Activated CD4-positive, alpha-beta T cell treated with anti-CD3 and anti-CD28 coated beads for 36 hours (primary cell): ENCODE measurements at places on chromosomes 13 and 19. TPM values are rescaled to one million over a fixed set of nuclear protein-coding genes. Genes with fewer than 3 reads are reported as not detected.

DNA sequence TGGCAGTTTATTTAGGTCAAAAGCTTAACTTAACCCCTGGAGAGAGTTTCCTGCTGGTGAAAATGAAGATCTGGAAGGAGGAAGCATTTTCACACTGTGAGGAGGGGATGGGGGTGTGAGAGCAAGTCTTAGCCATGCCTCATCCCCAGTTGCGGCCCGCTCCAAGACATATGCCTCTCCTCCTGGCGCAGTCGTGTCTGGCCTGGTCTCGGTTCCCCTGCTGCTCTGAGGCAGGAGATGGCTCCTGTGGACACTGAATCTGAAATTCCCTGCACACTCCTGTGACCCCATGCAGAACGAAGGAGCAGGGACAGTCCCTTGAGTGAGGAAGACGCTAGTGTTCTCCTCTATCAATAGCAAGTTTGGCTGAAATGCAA, 360 bp upstream of the ZNF69 start:
- peaks cover 20% of the 10 kb centered on the region for H3K4me1 ChIP-seq
- DNase-seq: no peak
- H3K27me3 ChIP-seq: no peaks in the 10 kb centered on the region
- H3K4me3 ChIP-seq: peak overlapping the region; percentile 83
- no peak overlapping the region for H3K27ac ChIP-seq

GRCh38 chr19:41529484-41530183, 46.3 kb upstream of the CEACAM21 start:
- H3K4me1 ChIP-seq: peaks cover 43% of the 10 kb centered on the region
- H3K36me3 ChIP-seq: peaks cover 14% of the 10 kb centered on the region
- H3K27me3 ChIP-seq: peaks cover 4% of the 10 kb centered on the region
- DNase-seq: no peak

DNA sequence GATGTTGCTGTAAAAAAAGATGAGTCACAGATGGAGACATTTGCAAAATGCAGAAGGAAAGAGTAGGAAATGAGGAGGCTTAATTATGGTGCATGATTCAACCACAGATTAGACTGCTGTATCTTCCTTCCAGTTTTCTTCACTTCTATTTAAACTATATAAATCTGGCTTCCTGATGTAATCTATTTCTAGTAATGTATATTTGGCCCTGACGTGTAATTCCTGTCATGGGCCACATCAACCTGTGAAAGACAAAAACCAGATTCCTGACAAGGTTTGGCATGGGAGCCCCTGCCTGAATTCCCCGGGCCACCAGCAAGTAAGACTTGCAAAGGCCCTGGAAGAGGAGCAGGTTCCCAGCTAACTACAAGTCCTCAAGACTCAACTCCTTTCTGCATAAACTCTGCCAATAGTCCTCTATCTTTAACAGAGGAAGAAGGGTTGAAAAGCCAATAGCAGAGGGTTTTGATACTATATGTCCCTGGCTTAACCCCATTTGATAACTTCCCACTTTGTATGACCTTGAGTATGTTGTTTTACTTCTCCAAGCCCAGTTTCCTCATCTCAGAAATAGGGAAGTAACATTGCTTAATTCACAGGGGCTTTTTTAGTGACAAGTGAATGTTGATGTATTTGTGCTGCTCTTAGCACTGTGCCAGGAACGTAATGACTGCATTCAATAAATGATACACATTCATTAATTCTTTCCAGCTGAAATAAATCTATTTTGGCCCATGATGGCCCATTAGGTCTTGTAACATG, 172.7 kb downstream of the SPRY2 start:
- peaks cover 3% of the 10 kb centered on the region for H3K4me1 ChIP-seq
- no peaks in the 10 kb centered on the region for H3K36me3 ChIP-seq
- H3K27ac ChIP-seq: no peak overlapping the region
- no peaks in the 10 kb centered on the region for H3K27me3 ChIP-seq

GRCh38 chr19:55386493-55386971, 800 bp downstream of the RPL28 start:
- peaks cover 49% of the 10 kb centered on the region for H3K4me1 ChIP-seq
- H3K27ac ChIP-seq: peak overlapping the region; percentile 98
- DNase-seq: peak; percentile 59
- no peaks in the 10 kb centered on the region for H3K27me3 ChIP-seq
- peak overlapping the region; percentile 89 for H3K4me3 ChIP-seq
- H3K36me3 ChIP-seq: peaks cover 59% of the 10 kb centered on the region

DNA sequence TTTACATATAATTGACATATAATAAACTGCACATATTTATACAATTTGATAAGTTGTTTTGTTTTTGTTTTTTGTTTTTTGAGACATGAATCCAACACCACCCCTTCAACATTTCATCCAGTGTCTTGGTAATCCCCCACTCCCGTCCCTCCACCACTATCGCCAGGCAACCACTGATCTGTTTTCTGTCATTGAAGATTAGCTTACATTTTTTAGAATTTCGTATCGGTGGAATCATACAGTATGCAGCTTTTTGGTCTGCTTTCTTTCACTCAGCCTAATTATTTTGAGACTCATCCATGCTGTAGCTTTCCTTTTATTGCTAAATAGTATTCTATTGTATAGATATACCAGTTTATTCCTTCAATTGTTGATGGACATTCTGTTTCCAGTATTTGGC, 94.1 kb upstream of the FRY start:
- no peaks in the 10 kb centered on the region for H3K27me3 ChIP-seq
- DNase-seq: no peak
- no peak overlapping the region for H3K27ac ChIP-seq
- no peaks in the 10 kb centered on the region for H3K36me3 ChIP-seq
- H3K4me1 ChIP-seq: no peaks in the 10 kb centered on the region
- no peak overlapping the region for H3K4me3 ChIP-seq

GRCh38 chr19:10514211-10515145, 2.8 kb downstream of the S1PR5 start:
- no peak overlapping the region for H3K4me3 ChIP-seq
- no peak overlapping the region for H3K27ac ChIP-seq
- peaks cover 24% of the 10 kb centered on the region for H3K4me1 ChIP-seq

- no peak for DNase-seq
- no peak overlapping the region for H3K4me3 ChIP-seq
- H3K27ac ChIP-seq: no peak overlapping the region
- H3K36me3 ChIP-seq: no peaks in the 10 kb centered on the region
- H3K4me1 ChIP-seq: peaks cover 2% of the 10 kb centered on the region
Observed at GRCh38 chr13:98648686-98649085, 71.8 kb upstream of the STK24 start.

GRCh38 chr19:5826531-5827341, 12.8 kb downstream of the FUT6 start:
- H3K36me3 ChIP-seq: no peaks in the 10 kb centered on the region
- peak; percentile 49 for DNase-seq
- H3K27ac ChIP-seq: peak overlapping the region; percentile 84
- H3K4me3 ChIP-seq: peak overlapping the region; percentile 92

DNA sequence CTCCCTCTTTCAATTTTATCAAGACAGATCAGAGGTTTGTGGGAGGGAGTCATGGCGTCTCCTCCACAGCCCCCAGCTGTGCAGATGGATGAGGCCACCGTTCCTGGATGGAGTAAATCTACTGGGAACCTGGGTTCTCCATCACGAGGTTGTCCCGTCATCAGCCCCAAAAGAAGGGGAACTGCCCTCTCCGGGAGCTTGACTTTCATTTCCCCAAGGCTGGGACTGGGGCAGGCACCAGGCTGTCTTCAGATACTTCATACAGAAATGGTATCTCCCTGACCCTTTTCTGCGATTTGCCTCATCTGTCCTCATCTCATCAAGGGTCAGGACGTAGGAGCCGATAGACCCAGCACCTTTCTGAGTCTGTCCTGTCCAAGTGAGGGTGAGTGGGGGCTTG, 9.8 kb downstream of the LILRB2 start:
- H3K27me3 ChIP-seq: peaks cover 26% of the 10 kb centered on the region
- H3K36me3 ChIP-seq: no peaks in the 10 kb centered on the region
- no peak for DNase-seq
- H3K4me3 ChIP-seq: no peak overlapping the region
- peaks cover 8% of the 10 kb centered on the region for H3K4me1 ChIP-seq
- H3K27ac ChIP-seq: no peak overlapping the region

DNA sequence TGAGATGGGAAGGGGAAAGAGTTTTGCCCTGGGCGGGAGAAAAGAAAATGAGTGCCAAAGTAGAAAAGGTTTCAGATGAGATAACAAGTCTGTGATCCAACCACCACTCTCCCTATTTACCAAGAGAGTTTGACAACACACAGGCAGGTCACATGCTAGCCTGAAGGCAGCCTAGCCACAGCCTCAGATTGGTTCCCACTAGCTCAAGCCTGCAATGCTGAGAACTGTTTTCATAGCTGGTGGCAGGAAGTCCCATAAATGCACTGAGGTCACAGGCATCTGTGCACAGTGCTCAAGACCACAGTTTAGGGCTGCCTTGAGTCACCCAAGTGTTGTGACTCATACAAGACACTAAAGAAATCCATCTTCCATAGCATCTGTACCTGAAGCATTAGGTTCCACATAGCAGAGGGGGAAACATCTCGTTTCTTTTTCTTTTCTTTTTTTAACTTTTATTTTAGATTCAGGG, 18.5 kb upstream of the POP4 start:
- peak; percentile 87 for DNase-seq
- peaks cover 30% of the 10 kb centered on the region for H3K4me1 ChIP-seq
- no peaks in the 10 kb centered on the region for H3K36me3 ChIP-seq
- H3K27me3 ChIP-seq: peaks cover 27% of the 10 kb centered on the region

GRCh38 chr13:84569366-84569765, 687.1 kb upstream of the SLITRK1 start:
- no peaks in the 10 kb centered on the region for H3K36me3 ChIP-seq
- no peak overlapping the region for H3K27ac ChIP-seq
- no peaks in the 10 kb centered on the region for H3K27me3 ChIP-seq
- no peaks in the 10 kb centered on the region for H3K4me1 ChIP-seq
- DNase-seq: no peak

- no peak overlapping the region for H3K4me3 ChIP-seq
- H3K4me1 ChIP-seq: peaks cover 18% of the 10 kb centered on the region
- peak overlapping the region; percentile 88 for H3K27ac ChIP-seq
- H3K27me3 ChIP-seq: peaks cover 8% of the 10 kb centered on the region
- no peaks in the 10 kb centered on the region for H3K36me3 ChIP-seq
Observed at GRCh38 chr19:35404879-35405622, 34.2 kb downstream of the GPR42 start.

DNA sequence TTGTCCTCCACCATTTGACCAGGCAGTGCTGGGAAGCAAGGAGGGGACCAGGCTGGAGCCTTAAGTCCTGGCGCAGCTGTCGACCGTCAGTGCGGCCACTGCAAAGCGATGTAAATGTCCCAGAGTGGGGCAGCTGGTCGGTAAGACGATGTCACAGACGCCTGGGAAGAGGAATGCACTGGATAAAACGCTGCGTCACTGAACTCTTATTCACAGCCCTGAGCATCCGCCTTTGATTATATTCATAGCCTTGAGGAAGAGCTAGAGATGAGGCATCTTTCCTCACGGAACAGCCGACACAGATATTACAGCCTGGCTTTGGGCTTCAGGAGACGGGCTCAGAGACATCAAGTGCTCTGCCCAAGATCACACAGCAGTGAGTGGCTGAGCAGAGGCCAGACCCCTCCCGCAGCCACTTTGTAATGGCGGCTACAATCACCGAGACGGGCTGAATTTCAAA, 17.6 kb upstream of the TUBGCP3 start:
- H3K36me3 ChIP-seq: no peaks in the 10 kb centered on the region
- peaks cover 7% of the 10 kb centered on the region for H3K4me1 ChIP-seq
- peak overlapping the region; percentile 38 for H3K27ac ChIP-seq

GRCh38 chr19:6590258-6590826, 608 bp downstream of the CD70 start:
- H3K4me3 ChIP-seq: peak overlapping the region; percentile 67
- H3K4me1 ChIP-seq: peaks cover 61% of the 10 kb centered on the region
- H3K27me3 ChIP-seq: peaks cover 68% of the 10 kb centered on the region
- DNase-seq: peak; percentile 47
- no peaks in the 10 kb centered on the region for H3K36me3 ChIP-seq

DNA sequence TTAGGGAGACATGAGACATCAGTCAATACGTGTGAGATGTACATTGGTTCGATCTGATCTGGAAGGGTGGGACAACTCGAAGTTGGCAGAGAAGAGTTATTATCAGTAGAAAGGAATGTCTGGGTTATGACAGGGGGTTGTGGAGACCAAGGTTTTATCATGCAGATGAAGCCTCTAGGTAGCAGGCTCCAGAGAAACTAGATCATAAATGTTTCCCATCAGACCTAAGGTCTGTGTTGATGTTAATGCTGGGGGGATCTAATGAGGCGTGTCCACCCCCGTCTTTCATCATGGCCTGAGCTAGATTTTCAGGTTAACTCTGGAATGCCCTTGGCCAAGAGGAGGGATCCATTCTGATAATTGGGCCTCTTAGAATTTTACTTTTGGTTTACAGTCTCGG, 187.0 kb upstream of the KL start:
- no peak overlapping the region for H3K27ac ChIP-seq
- no peaks in the 10 kb centered on the region for H3K4me1 ChIP-seq
- H3K4me3 ChIP-seq: no peak overlapping the region
- no peaks in the 10 kb centered on the region for H3K27me3 ChIP-seq
- H3K36me3 ChIP-seq: no peaks in the 10 kb centered on the region

GRCh38 chr19:54430306-54431254, 15.3 kb downstream of the TTYH1 start:
- peaks cover 16% of the 10 kb centered on the region for H3K27me3 ChIP-seq
- H3K4me1 ChIP-seq: peaks cover 10% of the 10 kb centered on the region
- no peak overlapping the region for H3K4me3 ChIP-seq
- no peak overlapping the region for H3K27ac ChIP-seq
- DNase-seq: peak; percentile 73

DNA sequence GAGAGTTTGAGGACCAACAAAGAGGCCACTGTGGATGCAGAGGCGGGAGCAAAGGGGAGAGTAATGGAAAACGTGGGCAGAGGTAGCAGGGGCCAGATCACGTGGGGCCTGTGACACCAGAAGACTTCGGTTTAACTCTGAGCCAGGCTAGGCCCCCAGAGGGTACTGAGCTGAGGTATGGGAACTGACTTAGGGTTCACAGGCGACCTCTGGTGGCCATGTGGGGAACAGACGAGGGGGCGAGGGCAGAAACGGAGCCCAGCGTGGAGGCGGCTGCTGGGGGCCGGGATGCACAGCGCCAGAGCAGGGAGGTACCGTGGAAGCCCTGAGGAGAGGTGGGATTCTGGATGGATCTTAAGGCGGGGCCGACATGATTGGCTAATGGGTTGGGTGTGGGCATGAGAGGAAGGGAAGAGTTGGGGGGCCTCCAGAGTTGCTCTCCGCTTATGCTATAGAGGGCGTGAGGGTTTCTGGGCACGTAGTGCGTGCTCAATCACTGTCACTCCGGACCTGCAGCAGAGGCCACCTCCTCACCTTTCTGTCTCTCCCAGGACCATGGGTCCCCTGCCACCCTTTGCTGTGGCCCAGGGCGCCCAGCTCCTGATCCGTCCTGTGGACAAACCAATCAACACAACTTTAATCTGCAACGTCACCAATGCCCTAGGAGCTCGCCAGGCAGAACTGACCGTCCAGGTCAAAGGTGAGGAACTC, 13.7 kb downstream of the PVR start:
- H3K36me3 ChIP-seq: peaks cover 15% of the 10 kb centered on the region
- DNase-seq: peak; percentile 85
- H3K4me1 ChIP-seq: peaks cover 11% of the 10 kb centered on the region
- no peaks in the 10 kb centered on the region for H3K27me3 ChIP-seq
- no peak overlapping the region for H3K4me3 ChIP-seq
- H3K27ac ChIP-seq: no peak overlapping the region

Gene ZSWIM9
- 7.4 TPM for total RNA-seq

Gene PEG3
- not detected for total RNA-seq

Gene DPF1
- total RNA-seq: 1.2 TPM

Gene LRRC25
- total RNA-seq: not detected

Gene MOB3A
- total RNA-seq: 148 TPM

Gene ZNF492
- total RNA-seq: 3.6 TPM
